Liver (tissue), 10 donors: ENCODE measurements at places on chromosomes 13 and 19. TPM values are rescaled to one million over a fixed set of nuclear protein-coding genes. Genes with fewer than 3 reads are reported as not detected.

The IFI30 gene
- 129 TPM for total RNA-seq

The ANGPTL8 gene
- total RNA-seq = 33.9 TPM

The POGLUT2 gene
- total RNA-seq = 7.3 TPM

The IGSF23 gene
- total RNA-seq = 2.8 TPM

The CGB8 gene
- total RNA-seq = not detected

The BCAM gene
- 15.1 TPM for total RNA-seq

The UBE2L5 gene
- not detected for total RNA-seq

The ELSPBP1 gene
- total RNA-seq = not detected

The CALR3 gene
- not detected for total RNA-seq

The SCEL gene
- not detected for total RNA-seq

The PLA2G4C gene
- 3.9 TPM for total RNA-seq

The GGN gene
- total RNA-seq = not detected

The ZNF534 gene
- not detected for total RNA-seq

The TEKTIP1 gene
- 0.17 TPM for total RNA-seq

The WTIP gene
- total RNA-seq = 2.4 TPM

The LHFPL6 gene
- 2.6 TPM for total RNA-seq

The RNF113B gene
- total RNA-seq = not detected

The ZNF709 gene
- total RNA-seq = 1.9 TPM

The AMH gene
- 0.59 TPM for total RNA-seq

The DIRAS1 gene
- 0.09 TPM for total RNA-seq

The LILRB4 gene
- total RNA-seq = 2.6 TPM

The UBXN6 gene
- total RNA-seq = 92.3 TPM

The SYNGR4 gene
- not detected for total RNA-seq

The MATK gene
- 2.7 TPM for total RNA-seq

The USHBP1 gene
- 2.1 TPM for total RNA-seq

The S1PR5 gene
- 0.56 TPM for total RNA-seq

The PSG7 gene
- total RNA-seq = not detected

The OLFM2 gene
- total RNA-seq = 1.1 TPM

The GPR183 gene
- total RNA-seq = 4.0 TPM

The TUBA3C gene
- total RNA-seq = not detected

The CEACAM4 gene
- 2.2 TPM for total RNA-seq

The NTN5 gene
- not detected for total RNA-seq

The PDE4A gene
- total RNA-seq = 1.1 TPM

The PROZ gene
- total RNA-seq = 10.6 TPM

The OR7C2 gene
- not detected for total RNA-seq

The KCTD12 gene
- 14.8 TPM for total RNA-seq

The ZNF230 gene
- 4.3 TPM for total RNA-seq
